ENCODE measurements at places on chromosomes 11 and 22. TPM values are rescaled to one million over a fixed set of nuclear protein-coding genes. Genes with fewer than 3 reads are reported as not detected.

GRCh38 chr11:134780486-134781147, 368.6 kb upstream of the B3GAT1 start:
- H3K4me1 ChIP-seq = no peaks in the 10 kb centered on the region
- no peaks in the 10 kb centered on the region for H3K36me3 ChIP-seq
- H3K27ac ChIP-seq = no peak overlapping the region
- no peak for DNase-seq
- no peak overlapping the region for H3K4me3 ChIP-seq

GRCh38 chr11:74449369-74449931, 17.9 kb downstream of the KCNE3 start:
- H3K4me1 ChIP-seq = 0 out of 2 replicates have a peak, but pooled peaks cover 5% of the 10 kb centered on the region
- H3K4me3 ChIP-seq = no peak overlapping the region
- no peaks in the 10 kb centered on the region for H3K27me3 ChIP-seq
- H3K36me3 ChIP-seq = no peaks in the 10 kb centered on the region
- peak; percentile 92 for DNase-seq

- H3K36me3 ChIP-seq = no peaks in the 10 kb centered on the region
- no peak overlapping the region for H3K4me3 ChIP-seq
- H3K27me3 ChIP-seq = no peaks in the 10 kb centered on the region
- H3K4me1 ChIP-seq = no peaks in the 10 kb centered on the region
Measured at GRCh38 chr11:80328774-80329173, 887.9 kb upstream of the TENM4 start.

DNA sequence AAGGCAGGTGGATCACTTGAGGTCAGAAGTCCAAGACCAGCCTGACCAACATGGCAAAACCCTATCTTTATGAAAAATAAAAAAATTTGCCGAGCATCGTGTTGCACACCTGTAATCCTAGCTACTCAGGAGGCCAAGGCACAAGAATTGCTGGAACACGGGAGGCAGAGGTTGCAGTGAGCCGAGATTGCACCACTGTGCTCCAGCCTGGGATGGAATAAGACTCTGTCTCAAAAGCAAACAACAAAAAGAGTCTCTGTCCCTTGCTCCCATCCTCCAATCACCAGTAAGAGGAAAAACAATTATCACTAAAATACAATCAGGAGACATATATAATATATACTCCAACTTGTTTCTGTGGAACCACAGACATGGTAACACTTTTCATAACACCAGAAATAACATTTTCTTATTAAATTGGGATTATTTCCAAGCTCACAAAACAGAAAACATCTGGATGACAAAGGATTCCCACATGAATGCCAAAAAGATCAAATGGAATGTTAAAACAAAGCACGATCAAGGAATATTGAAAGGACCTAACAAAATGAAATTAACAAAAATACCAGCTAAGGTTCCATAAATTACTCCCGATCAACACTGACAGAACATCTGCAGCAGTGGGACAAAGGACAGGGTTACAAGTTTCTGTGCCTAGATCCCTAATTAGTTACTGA, 15.2 kb downstream of the FCHSD2 start:
- DNase-seq = peak; percentile 20
- H3K27ac ChIP-seq = no peak overlapping the region
- H3K4me3 ChIP-seq = no peak overlapping the region

GRCh38 chr22:37476389-37477329, 9.5 kb downstream of the MFNG start:
- no peaks in the 10 kb centered on the region for H3K36me3 ChIP-seq
- DNase-seq = no peak
- no peak overlapping the region for H3K27ac ChIP-seq
- H3K4me1 ChIP-seq = no peaks in the 10 kb centered on the region

GRCh38 chr11:74703211-74703610, 28.0 kb downstream of the CHRDL2 start:
- H3K36me3 ChIP-seq = no peaks in the 10 kb centered on the region
- no peak for DNase-seq
- no peaks in the 10 kb centered on the region for H3K27me3 ChIP-seq
- H3K4me1 ChIP-seq = no peaks in the 10 kb centered on the region
- no peak overlapping the region for H3K4me3 ChIP-seq

GRCh38 chr22:41308054-41308453, 6.7 kb downstream of the ZC3H7B start:
- H3K27ac ChIP-seq = peak overlapping the region; percentile 85
- H3K36me3 ChIP-seq = no peaks in the 10 kb centered on the region
- peak overlapping the region; percentile 32 for H3K4me3 ChIP-seq
- no peaks in the 10 kb centered on the region for H3K27me3 ChIP-seq
- H3K4me1 ChIP-seq = peaks cover 36% of the 10 kb centered on the region

GRCh38 chr11:6567371-6567745, 36.1 kb downstream of the RRP8 start:
- no peak for DNase-seq
- no peaks in the 10 kb centered on the region for H3K27me3 ChIP-seq
- H3K4me3 ChIP-seq = no peak overlapping the region

The ANO9 gene
- polyA plus RNA-seq = not detected

The TECTA gene
- 0.08 TPM for polyA plus RNA-seq

The MRGPRX3 gene
- polyA plus RNA-seq = not detected

The ASRGL1 gene
- polyA plus RNA-seq = 1.2 TPM

The LRRC55 gene
- polyA plus RNA-seq = not detected

The A4GALT gene
- polyA plus RNA-seq = 14.8 TPM

The NXPE2 gene
- not detected for polyA plus RNA-seq

The NCAPH2 gene
- 28.6 TPM for polyA plus RNA-seq

Measured in GM23248 (cell line).